ENCODE measurements at places on chromosomes 2 and 18. TPM values are rescaled to one million over a fixed set of nuclear protein-coding genes. Genes with fewer than 3 reads are reported as not detected.

- no peak for DNase-seq
Observed at GRCh38 chr2:127713562-127713961, 12.3 kb downstream of the SFT2D3 start.

DNA sequence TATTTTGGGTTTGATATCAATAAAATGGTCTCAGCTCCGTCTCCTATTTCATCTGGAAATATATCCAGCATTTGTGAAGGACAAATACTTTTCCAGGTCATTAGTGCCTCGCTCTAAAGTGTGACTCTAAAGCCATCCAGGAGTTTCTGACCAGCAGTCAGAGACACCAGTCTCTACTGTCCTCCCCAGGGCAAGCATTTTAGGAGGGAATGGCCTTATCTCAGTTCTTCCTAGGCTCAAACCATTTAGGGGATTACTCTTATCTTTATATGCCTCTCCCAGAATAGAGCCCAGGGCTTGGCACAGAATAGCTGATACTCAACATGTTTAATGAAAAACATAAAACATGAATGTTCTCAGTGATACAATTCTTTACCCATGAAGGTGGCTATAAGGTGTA is 187.6 kb downstream of the NAPG start:
- DNase-seq = no peak

DNA sequence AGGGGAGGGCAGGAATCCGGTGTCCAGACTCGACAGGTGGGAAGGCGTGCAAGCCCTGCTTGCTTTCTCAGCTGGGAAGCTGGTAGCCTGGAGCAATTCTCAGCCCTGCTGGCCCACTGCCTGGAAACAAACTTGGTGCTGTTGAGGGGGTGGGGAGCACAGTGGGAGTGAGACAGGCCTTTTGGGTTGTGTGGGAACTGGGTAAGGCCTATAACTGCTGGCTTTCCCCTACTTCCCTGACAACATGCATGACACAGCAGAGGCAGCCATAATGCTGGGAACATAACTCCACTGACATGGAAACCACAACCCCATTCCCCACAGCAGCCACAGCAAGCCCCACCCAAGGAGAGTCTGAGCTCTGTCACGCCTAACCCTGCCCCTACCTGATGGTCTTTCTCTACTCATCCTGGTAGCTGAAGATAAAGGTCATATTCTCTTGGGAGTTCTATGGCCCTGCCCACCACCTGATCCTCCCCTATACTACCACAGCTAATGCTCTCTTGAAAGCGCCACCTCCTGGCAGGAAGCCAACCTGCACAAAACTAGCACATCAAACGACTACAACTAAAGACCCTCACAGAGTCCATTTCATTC is 122.9 kb upstream of the ACVR1C start:
- DNase-seq = no peak

GRCh38 chr2:102010902-102011301 is 19.1 kb downstream of the IL1R2 start:
- no peak for DNase-seq

PHOSPHO2 gene
- polyA plus RNA-seq = 1.9 TPM
